Activated CD8-positive, alpha-beta memory T cell treated with anti-CD3 and anti-CD28 coated beads for 1 hour (primary cell): ENCODE measurements at places on chromosomes 4 and X.

- DNase-seq: no peak
Observed at GRCh38 chrX:128739539-128739938, 687.3 kb upstream of the ACTRT1 start.

DNA sequence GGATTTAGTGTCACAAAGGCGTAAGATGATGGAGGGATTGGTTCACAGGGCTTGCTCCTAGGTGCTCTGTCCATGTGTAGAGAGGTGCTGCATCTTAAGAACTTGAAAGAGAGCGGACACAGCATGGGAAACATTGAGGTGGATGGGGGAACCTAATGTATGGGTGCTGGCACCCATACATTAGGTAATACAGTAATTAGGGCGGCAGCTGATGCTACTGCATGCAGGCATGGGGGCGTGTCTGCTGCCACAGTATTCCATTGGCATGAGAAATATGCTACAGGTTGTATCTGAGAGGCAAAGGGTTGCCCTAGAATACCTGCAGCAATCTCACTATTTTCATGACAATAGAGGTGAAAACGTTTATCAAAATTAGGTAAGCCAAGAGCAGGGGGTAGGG is 45.8 kb upstream of the UXT start:
- DNase-seq: no peak

GRCh38 chrX:39065051-39065871 is 264.0 kb downstream of the MID1IP1 start:
- no peak for DNase-seq

DNA sequence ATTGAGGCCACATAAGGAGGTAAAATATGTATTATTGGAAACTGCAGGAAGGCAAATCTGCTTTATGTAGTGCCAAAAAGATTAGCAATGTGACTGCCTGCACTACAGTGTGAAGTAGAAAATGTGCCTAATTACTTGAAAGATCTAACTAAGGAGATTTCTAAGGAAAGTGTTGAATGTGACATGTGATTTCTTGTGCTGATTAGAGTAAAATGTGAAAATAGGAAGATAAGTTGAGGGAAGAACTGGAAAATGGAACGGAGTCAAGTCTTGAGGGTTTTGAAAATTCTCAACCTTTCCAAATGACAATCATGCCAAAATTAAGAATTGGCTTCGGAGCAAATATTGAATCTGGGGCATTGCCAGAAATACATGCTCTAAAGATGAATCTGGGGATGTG is 209.5 kb upstream of the SPOCK3 start:
- DNase-seq: no peak

GRCh38 chr4:24770032-24770584 is 25.3 kb upstream of the SOD3 start:
- DNase-seq: no peak

DNA sequence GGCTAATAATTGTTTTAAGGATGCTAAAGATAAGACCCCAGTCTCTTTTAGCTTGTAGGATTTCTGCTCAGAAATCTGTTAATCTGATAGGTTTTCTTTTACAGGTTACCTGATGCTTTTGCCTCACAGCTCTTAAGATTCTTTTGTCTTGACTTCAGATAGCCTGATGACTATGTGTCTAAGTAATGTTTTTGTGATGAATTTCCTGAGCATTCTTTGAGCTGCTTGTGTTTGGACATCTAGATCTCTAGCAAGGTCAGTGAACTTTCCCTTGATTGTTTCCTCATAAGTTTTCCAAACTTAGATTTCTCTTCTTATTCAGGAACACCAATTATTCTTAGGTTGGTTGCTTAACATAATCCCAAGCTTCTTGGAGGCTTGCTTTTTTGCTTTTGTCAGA is 104.1 kb downstream of the ZNF518B start:
- no peak for DNase-seq

DNA sequence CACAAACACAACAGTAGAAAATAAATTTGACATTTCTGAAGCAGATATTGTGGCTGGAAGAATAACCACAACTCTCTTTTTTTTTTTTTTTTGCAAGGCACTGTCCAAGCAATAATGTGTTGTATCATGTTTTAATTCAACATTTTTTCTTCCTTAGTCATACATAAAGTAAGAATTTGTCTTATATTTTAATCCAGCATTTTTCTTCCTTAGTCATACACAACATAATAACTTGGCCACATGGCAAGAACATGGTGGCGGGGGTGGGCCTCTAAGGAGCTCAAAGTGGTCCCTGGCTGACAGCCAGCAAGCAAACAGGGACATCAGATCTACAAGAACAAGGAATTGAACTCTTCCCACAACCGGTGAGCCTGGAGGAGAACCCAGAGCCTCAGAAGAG is 20.2 kb downstream of the FBXW7 start:
- no peak for DNase-seq

DNA sequence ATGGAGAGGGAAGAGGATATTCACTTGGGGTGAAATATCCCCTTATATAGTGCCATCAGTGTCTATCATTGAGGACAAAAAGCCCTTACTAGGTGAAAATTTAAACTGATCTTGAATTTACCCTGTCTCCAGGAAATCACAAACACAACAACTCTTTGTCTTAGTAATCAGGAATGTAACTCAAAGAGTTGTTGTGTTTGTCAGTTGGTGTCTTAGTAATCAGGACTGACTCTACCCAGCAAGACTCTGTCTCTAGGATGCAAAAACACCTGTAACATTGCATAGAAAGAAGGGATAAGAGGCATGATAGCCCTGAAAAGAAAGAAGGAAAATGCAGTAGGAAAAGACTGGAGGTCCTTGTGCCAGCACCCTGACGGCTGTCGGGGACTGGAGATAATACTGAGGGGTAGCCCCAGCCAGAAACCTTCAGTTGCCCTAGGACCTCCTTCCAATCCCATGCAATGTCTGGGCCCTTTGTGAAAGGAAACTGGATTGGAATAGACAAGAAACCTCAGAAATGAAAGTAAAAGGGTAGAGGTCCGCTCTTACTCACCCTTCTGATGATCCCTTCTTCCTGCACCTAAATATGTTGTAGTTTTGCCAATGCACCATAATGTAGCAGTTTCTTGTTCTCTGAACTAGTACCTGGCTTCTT is 45.3 kb downstream of the HMGB2 start:
- no peak for DNase-seq

DNA sequence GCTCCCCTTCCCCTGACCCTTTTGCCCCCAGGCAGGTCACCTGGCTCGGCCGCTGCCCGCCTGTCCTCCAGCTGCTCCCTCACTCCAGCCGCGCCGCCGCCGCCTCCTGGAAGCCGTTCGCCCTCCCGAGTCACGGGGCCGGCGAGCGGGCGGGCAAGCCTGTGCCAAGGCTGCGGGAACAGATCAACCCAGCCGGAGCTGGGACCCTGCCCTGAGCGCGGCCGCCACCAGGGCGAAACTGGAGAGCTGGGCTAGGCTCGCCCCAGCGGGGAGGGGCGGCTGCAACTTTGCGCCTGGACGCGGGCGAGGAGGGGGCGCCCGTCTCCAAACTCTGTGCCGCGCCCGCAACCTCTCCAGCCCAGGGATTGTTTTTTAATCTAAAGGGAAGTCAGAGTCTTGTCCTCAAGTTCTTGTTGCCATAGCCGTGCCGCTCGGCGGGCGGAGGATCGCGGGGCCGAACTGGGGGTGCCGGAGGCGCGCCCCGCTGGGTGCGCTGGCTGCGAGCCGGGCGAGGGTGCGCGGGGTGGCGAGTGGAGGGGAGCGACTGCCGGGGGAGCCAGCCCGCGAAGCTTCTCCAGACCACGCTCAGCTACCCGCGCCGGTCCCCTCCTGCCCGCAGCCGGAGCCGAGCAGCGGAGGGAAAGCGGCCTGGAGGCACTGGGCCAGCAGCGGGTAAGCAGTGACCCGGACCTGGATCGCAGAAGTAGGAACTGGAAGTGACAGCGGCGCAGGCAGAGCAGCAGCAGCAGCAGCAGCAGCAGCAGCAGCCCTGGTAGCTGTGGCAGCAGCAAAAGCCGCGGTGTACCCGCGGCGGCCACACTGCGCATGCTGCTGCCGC is 13.4 kb downstream of the ARHGEF6 start:
- DNase-seq: no peak

DNA sequence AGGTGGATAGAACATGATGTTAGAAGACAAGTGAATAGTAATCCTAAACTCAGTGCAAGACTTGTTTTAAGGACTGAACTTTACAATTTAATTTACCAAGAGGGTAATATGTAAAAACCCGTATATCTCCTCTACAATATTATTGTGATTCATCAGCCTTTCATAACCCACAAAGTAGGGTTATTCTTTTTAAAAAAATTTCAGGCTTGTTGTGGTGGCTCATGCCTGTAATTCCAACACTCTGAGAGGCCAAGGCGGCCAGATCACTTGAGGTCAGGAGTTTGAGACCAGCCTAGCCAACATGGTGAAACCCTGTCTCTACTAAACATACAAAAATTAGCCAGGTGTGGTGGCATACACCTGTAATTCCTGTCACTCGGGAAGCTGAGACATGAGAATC is 7.2 kb downstream of the IBSP start:
- no peak for DNase-seq

- DNase-seq: no peak
Observed at GRCh38 chrX:153318811-153319210, 2.8 kb downstream of the PNMA6F start.

GRCh38 chr4:86653237-86653865 is 59.2 kb downstream of the PTPN13 start:
- DNase-seq: no peak

DNA sequence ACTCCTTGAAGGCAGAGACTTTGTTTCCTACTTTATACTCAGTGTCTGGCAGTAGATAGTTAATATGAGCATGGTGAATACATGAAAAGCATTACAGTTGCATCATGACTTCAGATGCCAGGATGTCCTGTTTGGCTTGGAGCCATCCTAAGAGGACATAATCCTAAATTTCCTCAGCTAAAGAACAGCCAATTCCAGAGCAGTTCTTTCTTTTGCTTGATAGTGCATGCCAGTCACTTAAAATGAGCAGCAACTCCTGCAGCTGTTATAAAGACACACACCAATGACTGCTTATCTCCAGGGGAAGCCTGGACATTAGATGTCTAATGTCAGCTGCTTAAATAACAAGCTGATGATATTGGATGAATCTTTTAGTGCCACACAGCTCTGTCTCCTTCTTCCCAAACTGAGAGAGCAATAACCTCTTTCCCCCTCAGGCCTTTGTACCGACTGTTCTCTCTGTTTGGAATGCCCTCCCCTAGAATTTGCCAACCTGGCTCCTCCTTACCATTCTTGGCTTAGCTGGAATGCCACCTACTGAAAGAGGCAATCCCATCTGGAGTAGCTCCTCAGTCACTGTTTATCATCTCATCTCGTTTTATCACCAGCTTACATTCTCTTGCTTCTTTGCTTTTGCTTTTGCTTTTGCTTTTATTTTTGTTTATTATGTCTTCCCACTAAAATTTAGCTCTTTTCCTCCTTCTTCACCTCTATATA is 100.8 kb upstream of the USP38 start:
- no peak for DNase-seq

DNA sequence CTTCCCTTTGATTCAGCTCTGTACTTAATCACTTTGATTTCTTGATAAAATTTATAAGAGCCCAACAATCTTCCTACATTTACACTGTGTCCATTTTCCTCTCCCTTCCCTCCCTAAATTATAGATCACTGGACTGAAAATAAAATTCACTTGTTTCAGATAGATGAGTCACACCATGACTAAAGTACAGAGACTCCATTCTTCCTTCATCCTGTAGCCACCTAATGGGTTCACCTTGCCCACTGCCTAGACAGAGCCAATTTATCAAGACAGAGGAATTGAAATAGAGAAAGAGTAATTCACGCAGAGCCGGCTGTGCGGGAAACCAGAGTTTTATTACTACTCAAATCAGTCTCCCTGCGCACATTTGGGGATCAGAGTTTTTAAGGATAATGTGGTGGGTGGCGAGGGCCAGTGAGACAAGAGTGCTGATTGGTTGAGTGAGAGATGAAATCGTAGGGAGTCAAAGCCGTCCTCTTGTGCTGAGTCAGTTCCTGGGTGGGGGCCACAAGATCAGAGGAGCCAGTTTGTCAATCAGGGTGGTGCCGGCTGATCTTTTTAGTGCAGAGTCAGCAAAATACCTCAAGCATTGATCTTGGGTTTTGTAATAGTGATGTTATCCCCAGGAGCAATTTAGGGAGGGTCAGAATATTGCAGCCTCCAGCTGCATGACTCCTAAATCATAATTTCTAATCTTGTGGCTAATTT is 71.3 kb upstream of the MED14 start:
- no peak for DNase-seq

DNA sequence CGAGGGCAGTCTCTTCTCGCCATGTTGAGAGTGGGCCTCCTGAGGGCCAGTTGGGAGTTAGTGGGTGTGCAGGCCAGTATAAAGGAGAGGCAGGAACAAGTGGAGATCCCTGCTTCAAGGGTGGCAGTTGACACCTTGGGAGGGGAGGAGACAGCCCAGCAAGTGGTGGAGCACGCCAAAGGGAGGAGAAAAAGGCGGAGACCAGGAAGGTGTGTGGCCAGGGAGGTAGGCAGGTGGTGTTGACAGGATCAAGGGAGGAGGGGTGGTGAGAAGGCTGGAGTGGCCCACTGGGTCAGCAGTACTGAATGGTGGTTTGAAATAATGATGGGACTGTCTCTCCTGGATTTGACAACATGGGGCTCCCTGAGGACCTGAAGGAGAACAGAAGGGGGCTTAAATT is 32.6 kb downstream of the ZNF185 start:
- DNase-seq: no peak

DNA sequence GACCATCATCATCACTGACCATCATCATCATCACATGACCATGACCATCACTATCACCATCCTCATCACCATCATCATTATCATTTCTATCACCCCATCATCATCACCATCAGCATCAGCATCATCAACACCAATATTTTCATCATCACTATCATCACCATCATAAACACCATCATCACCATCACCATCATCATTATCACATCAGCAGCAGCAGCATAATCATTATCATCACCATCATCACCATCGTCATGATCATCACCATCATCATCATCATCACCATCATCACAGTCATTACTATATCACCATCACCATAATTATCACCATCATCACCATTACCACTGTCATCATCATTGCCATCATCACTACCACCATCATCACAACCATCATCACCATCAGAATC is 117.6 kb downstream of the DHRSX start:
- no peak for DNase-seq

- no peak for DNase-seq
Observed at GRCh38 chr4:8308144-8308543, 38.6 kb downstream of the HTRA3 start.

DNA sequence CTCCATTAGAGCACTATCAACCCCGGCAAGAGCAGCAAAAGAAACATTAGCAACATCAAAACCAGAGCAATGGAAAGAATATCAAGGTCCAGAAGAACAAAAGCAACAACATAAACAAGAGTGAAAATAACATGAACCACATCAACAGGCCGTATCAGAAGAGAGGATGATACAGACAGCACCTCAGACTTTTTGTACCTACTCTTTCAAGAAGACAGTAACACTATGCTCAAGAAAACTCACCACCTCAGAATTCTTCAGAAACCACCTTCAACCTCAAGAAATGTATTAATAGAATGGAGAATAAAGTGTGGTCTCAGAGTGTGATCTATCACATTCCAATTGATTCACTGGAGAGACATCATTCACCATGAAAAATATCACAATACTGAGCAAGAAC is 46.5 kb downstream of the VSIG4 start:
- DNase-seq: no peak

- peak; percentile 3 for DNase-seq
Observed at GRCh38 chr4:113278324-113278934, 229.0 kb downstream of the ANK2 start.

- DNase-seq: no peak
Observed at GRCh38 chr4:127047930-127048329, 584.8 kb upstream of the INTU start.

- DNase-seq: no peak
Observed at GRCh38 chr4:123444290-123444731, 47.7 kb downstream of the SPRY1 start.
